ENCODE measurements at places on chromosomes 5 and 9.

DNA sequence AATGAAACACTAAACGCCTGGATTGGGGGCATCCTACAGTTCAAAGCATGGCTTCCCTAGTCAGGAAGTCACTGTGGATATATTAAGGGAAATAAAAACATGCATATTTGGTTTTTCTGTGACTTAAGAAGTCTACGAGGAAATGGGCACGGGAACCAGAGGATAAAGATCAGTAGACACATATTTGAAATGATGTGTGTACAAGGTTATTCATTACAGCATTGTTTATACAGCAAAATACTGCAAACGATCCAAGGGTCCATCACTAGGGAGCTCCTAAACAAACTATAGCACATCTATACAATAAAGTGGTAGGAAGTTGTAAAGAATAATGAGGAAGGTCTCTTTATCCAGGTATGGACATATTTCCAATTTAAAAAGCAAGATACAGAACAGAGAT is 71.8 kb downstream of the EFNA5 start:
- no peak for DNase-seq

- DNase-seq: no peak
Measured at GRCh38 chr5:78471896-78472295, 111.5 kb downstream of the SCAMP1 start.

GRCh38 chr9:123973590-123974223 is 37.9 kb upstream of the LHX2 start:
- no peak for DNase-seq

- DNase-seq: no peak
Measured at GRCh38 chr9:111548623-111549022, 23.6 kb downstream of the ZNF483 start.

- DNase-seq: no peak
Measured at GRCh38 chr5:80057921-80058320, 22.8 kb downstream of the THBS4 start.
